ENCODE measurements at places on chromosomes 2 and 18.

DNA sequence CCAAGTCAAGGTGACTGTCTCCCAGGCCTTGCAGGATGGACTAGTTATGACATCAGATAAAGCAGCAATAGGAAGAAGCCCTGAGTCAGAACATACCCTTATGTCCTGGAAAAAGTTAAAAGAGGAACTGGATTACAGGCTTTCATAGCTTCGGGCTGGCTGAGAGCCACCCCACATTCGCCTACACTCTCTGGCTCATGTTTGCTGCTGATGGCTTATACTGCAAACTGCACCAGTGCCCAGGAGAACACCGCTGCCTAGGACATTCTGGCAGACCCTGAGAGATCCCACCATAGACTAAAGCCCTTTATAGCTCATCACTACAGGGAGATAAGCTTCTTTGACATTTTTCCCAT, 20.3 kb downstream of the SLC8A1 start:
- no peak for DNase-seq

- DNase-seq: no peak
Measured at GRCh38 chr2:188495969-188496431, 204.3 kb downstream of the GULP1 start.

GRCh38 chr2:210387074-210387473, 72.1 kb upstream of the MYL1 start:
- DNase-seq: no peak

GRCh38 chr2:154794406-154794805, 95.9 kb downstream of the KCNJ3 start:
- no peak for DNase-seq

DNA sequence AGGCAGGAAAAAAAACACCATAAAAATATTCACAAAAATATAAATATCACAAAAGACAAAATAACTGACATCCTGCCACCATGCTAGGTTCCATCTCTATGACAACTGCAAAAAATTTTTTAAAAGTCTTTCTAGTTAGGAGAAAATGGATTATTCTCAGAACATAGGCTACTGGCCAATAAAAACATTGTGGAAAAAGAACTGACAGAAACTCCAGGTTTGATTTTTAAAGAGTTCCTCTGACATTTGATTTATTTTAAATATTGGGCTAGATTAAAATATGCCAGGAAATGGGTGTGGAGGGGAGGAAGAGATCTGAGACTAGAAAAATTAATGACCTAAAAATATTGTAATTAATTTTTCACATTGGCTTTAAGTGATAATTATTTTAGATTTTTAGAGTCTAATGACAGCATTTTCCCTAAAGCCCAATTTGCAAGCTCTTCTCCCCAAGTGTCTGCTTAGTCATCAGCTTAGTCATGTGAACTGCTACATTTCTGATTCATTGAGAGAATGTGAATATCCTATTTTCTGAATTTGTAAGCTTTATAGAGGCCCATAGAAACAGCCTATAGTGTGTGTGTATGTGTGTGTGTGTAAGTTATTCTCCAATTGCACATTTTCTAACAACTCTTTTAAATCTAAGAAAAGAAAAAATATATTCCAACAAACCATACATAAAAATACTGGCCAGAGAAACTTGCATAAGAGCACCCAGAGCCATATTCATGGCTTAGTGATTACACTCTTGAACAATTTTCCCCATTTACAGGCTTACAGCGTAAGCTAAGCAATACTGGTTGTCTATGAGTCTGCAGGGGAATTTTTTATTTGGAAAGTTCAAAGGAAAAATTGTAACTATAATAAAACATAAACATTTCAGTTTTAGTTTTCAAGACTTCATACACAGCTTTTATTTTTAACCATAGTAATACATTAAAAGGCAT, 48.4 kb downstream of the TMEFF2 start:
- DNase-seq: no peak

GRCh38 chr2:134232868-134233727, 20.8 kb upstream of the MGAT5 start:
- DNase-seq: no peak

GRCh38 chr18:62878305-62878704, 163.0 kb downstream of the PHLPP1 start:
- no peak for DNase-seq

DNA sequence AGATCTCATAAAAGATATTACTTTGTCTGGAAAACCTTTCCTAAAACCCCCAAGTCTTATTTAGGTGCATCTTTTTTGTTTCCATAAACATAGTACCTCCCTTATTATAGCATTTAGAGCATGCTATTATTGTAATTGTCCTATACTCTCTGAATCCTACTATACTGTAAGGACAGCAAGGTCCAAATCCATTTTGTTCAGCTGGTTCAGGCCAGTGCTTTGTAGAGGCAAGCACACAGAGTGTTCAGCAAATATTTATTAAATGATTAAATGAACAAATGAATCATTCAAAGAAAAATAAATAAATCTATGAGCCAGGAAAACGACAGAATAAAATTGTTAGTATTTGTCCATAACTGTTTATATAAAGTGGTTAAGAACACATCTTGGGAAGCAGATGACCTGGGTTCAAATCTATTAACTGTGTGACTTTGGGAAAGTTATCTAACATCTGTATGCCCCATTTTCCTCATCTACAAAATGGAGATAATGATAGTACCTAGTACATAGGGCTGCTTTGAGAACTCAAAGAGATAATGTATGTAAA, 86.0 kb downstream of the COL3A1 start:
- no peak for DNase-seq

DNA sequence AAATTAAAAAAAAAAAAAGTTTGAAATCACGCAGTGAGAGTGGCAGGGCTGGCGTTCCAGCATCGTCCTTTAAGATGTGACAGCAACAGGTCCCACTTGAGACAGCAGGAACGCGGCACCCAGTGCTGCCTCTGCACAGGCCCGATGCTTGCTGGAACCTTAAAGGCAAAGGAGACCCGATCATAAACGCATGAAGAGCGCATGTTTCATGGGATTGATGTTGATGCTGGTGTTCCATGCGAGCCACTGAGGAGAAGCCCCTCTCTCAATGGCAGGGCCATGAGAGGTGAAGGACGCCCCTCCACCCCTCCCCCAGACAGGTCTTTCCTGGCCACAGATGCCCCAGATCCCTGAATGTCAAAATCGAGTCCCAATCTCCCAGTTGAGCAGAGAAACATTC, 17.9 kb upstream of the ALPI start:
- DNase-seq: no peak

- DNase-seq: no peak
Measured at GRCh38 chr2:232235716-232236115, 142.8 kb upstream of the ALPP start.

DNA sequence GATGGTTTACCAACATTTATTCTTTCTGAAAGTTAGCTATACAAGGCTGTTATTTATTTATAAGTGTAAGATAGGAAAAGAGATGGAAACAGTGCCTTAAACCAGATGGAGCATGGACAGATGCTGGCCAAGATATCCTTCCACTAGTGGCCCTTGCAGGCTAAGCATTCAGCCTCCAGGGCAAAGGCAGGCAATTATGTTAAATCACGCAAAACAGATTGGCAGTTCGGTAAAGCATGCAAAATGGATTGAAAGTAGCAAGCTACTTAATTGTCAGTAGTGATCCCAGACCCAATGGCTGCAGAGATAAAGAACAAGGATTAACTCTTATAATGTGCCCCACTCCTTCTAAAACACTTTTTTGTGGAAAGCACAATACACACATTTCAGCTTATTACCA, 105.4 kb upstream of the MAP4K3 start:
- DNase-seq: no peak

DNA sequence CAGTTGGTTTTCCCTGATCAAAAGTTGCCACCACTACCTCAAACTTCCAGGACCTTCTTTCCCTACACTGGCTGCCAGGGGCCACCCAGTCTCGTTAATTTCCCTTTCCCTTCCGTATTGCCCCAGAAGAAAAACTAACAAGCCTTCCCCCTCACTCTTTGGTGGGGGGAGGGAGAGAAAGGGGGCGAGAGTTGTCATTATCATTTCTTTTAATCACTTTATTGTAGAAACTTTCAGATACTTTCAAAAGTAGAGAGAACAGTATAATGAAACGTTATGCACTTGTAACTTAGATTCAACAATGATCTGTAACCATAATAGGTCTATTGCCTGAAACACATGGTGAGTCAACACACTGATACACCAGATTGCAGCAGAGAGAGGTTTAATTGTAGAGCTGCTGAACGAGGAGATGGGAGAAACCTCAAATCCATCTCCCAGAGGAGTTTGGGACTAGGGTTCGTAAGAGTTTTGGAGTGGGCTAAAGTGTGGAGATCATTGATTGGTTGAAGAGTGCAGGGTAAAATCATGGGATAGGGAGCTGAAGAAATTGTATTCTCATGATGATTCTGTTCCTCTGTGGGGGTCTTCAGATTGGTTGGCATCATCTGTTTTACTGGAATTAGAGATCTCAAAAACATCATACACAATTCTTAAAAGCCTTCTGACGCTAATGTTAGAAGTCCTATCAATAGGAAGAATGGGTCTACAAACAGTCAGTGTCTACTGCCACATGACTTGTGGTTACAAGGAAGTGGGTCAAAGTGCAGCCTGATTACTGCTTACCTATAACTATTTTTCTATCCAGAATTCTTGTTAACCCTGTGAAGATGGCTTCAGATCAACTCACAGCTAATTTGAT, 2.6 kb upstream of the RNF149 start:
- no peak for DNase-seq

DNA sequence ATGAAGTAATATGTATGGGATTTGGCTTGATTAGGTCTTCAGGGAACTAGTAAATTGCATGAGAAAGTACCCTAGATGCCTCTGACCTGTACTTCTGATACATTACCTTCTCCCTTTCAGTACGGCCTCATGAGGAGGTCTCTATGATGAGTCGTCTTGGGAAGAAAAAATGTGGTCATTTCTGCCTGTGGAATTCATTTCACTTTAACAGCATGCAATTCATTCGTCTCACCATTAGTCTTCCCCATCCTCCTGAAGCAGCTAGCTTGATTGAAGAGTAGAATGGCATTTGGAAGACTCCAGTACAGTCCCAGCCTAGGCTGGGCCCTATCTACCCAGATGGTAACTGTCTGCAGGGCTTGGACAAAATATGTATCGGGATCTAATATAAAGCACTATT, 52.2 kb downstream of the TMX3 start:
- no peak for DNase-seq

DNA sequence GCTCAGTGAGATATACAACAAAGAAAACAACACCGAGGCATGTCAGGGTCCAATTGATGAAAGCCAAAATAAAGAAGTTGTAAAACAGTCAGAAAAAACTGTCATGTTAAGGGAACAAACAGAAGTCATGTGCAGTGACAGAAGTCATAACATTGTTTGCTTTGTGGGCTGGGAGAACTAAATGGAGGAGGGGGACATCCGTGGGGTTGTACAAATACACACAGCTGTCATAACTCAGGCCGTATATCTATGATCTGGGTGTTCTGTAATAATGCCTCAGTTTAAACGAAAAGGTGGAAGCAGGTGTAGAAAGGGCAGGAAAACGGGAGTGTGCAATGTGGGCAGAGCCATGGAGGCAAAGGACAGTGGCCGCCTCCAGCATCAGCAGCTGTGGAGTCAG, 27.3 kb downstream of the TIMM21 start:
- no peak for DNase-seq

- DNase-seq: no peak
Measured at GRCh38 chr2:57549642-57550102, 496.9 kb upstream of the VRK2 start.

DNA sequence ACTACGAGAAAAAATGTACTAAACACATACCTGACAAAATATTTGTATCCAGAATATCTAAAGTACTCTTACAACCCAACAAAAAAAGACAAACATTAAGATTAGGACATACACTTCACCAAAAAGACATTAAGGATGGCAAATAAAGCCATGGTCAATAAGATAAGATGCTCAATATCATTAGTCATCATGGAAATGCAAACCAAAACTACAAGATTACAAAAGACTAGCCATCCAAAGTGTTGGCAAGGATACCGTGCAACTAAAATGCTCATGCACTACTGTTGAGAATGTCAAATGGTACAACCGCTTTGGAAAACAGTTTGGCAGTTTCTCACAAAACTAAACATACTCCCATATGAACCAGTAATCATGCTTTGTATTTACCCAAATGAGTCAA, 29.7 kb downstream of the MAP3K2 start:
- DNase-seq: no peak

GRCh38 chr2:6966446-6966940, 49.3 kb downstream of the RNF144A start:
- no peak for DNase-seq

- DNase-seq: no peak
Measured at GRCh38 chr2:85246348-85246747, 81.4 kb downstream of the TGOLN2 start.

GRCh38 chr2:131030478-131030971, 62.7 kb downstream of the FAM168B start:
- DNase-seq: no peak

DNA sequence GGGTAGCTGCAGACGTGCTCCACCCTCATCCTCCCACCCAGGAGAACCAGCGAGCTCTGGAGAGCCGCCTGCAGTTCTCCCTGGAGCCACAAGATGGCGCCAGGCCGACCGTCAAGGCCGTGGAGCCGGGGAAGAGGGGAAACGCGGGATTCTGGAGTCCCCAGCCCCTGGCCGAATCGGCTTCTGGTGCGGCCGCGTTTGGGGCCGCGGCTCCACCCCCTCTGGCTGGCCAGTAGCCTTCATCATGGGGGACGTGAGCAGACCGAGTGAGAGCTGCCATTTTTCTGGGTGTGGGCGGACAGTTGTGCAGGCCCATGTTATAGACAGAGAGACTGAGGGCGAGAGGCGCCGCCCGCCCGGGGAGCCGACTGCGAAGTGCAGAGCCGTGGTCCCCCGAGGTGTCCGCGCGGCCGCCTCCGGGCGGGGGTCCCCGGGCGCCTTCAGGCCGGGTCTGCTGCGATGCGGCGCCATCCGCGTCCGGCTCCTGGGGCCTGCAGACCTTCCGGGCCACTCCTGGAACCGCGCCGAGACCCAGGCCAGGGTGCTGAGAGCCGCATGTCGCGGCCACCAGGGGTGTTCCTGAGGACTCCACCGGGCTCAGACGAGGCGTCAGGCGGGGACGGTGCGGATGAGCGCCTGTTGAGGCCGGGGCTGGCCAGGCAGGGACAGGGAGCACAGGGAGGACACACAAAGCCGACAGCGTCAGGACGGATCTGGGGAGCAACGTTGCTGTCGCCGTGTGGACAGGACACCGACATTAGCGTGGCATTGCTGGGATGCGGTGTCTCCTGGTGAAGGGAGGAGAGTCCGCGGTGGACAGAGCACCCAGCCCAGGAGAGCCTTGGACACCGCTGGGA, 418.2 kb upstream of the HS6ST1 start:
- no peak for DNase-seq

- no peak for DNase-seq
Measured at GRCh38 chr2:160269365-160269764, 69.3 kb upstream of the ITGB6 start.

- no peak for DNase-seq
Measured at GRCh38 chr2:203951366-203951902, 14.9 kb downstream of the ICOS start.

- DNase-seq: no peak
Measured at GRCh38 chr2:233234264-233234663, 17.2 kb upstream of the ATG16L1 start.
